ENCODE measurements at places on chromosomes 16 and 17. TPM values are rescaled to one million over a fixed set of nuclear protein-coding genes. Genes with fewer than 3 reads are reported as not detected.

TP53TG3B gene
- total RNA-seq: not detected

C1QTNF8 gene
- total RNA-seq: not detected

- peaks cover 3% of the 10 kb centered on the region for H3K27me3 ChIP-seq
- H3K4me1 ChIP-seq: peaks cover 10% of the 10 kb centered on the region
- H3K27ac ChIP-seq: no peak overlapping the region
- no peaks in the 10 kb centered on the region for H3K36me3 ChIP-seq
Measured at GRCh38 chr17:16977932-16978331, 6.0 kb upstream of the TNFRSF13B start.

DNA sequence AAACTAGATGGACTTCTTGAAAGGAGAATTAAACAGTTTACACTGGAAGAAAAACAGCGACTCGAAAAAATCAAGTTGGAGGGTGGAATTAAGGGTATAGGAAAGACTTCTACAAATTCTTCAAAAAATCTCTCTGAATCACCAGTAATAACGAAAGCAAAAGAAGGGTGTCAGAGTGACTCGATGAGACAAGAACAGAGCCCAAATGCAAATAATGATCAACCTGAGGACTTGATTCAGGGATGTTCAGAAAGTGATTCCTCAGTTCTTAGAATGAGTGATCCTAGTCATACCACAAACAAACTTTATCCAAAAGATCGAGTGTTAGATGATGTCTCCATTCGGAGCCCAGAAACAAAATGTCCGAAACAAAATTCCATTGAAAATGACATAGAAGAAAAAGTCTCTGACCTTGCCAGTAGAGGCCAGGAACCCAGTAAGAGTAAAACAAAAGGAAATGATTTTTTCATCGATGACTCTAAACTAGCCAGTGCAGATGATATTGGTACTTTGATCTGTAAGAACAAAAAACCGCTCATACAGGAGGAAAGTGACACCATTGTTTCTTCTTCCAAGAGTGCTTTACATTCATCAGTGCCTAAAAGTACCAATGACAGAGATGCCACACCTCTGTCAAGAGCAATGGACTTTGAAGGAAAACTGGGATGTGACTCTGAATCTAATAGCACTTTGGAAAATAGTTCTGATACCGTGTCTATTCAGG lies 85.0 kb downstream of the C17orf58 start:
- peaks cover 48% of the 10 kb centered on the region for H3K36me3 ChIP-seq
- H3K4me1 ChIP-seq: peaks cover 15% of the 10 kb centered on the region
- H3K27me3 ChIP-seq: no peaks in the 10 kb centered on the region
- no peak overlapping the region for H3K27ac ChIP-seq
- no peak for DNase-seq

Data from activated naive CD8-positive, alpha-beta T cell treated with anti-CD3 and anti-CD28 coated beads, Interleukin-2, amount 10 ng/mL, durations not matched to agents 7 days and 5 days (primary cell).